ENCODE measurements at places on chromosomes 6 and 20.

GRCh38 chr6:136737871-136738691, 54.2 kb downstream of the MAP3K5 start:
- DNase-seq: no peak

GRCh38 chr6:16414205-16414604, 175.8 kb downstream of the GMPR start:
- DNase-seq: no peak

- DNase-seq: peak; percentile 45
Observed at GRCh38 chr6:2749969-2750600, 637 bp downstream of the MYLK4 start.

- no peak for DNase-seq
Observed at GRCh38 chr6:138817799-138818198, 21.9 kb downstream of the ECT2L start.

DNA sequence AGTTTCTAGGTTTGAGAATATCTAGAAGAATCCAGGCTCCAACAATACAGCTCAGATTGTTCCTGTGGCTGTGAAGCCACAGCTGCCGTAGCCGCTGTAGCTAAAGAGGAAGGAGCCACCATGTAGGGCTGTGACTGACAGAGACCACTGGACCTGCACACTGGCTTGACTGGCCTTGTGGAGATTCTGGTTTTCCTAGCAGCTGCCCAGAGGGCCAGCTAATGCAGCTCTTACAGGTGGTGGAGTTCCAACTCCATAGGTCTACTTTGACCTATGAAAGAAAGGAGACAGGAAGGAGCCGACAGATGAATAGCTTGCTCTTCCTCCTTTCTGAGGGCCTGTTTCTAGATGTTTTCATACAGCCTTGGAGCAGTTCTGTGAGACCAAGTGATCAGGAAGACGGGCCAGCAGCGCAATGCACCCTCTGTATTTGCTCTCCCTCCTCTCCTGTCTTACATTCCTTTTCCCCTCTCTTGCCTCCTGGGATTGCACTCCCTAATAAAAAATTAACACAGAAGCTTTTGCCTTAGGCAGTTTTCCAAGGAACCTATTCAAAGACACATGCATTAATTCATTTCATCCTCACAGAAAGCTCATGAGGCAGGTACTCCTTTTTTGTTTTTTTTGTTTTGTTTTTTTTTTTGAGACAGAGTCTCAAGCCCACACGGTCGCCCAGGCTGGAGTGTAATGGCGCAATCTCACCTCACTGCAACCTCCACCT, 51.8 kb upstream of the MYB start:
- DNase-seq: no peak

DNA sequence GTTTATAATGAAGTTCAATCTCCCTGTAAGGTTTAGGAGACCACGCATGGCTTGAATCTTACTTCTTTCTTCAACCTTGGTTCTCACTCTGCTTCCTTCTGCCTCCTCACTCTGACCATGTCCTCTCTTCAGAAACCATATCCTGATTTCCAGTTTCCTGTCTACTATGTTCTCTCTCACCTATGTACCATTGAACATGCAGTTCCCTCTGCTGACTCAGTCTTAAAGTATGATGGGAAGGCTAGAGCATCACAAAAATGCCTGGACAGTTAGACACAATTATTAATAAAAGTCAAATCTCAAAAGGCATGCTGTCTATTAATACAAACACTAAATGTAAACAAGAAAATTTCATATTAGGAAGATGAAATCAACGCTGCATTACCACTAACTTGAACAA, 151.6 kb downstream of the PRKN start:
- no peak for DNase-seq

- DNase-seq: no peak
Observed at GRCh38 chr6:149065658-149066556, 251.6 kb upstream of the TAB2 start.

GRCh38 chr20:620246-620645, 10.1 kb upstream of the TCF15 start:
- no peak for DNase-seq

DNA sequence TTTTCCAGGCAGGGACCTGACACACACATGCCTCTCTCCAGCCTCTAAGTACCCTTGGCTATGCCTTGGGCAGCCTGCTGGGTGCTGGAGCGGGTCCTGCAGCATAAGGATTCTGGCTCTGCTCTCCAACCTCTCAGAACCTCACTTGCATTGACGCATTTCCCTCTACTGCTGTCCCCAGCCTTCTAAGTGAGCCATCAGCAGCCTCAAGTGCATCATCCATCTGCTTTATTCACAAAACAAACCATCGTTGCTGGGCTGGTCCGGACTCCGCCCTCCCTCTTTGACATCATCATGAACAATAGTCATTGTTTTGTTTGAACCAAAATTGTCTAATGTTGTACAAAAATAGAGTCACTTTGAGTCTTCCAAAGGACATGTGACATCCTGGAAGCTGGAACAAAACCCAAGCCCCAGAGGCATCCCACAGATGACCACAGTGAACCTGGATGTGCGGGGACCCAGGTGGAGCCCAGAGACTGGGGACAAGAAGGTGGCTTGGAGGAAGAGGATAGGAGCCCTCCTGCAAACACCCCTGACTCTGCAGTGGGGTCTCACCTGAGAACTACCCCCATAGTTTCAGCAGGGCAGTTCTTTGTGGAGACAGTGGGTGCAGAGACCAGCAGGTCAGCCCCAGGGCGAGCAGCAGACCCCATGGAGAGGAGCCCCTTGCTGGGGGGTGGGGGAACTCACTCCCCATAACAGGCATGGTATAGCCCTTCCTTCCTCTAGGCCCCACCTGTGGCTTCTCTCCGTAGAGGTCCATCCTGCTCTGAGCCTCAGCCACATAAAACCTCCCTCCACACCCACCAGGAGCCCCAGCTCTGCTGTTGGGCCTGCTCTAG, 230.1 kb downstream of the SYNDIG1 start:
- no peak for DNase-seq

DNA sequence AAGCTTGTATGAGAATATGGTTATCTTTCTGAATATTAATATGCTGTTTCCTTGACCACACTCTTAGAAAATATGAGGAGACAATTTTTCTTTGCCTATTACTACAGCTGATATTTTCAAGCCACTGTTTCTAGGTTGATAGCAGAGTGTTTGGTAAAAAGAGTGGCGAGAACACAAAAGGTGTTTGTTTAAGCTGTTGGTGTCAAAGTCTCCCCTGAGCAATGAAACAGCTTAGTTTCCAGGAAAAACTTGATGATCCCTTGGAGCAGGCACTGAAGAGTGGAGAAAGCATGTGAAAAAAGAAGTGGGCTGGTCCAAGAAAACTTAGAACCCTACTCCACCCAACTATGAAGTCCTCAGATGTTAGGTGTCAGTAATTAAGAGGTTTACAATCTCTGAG, 182.7 kb downstream of the TFAP2B start:
- DNase-seq: no peak

- no peak for DNase-seq
Observed at GRCh38 chr6:146865756-146866379, 267.1 kb downstream of the ADGB start.

DNA sequence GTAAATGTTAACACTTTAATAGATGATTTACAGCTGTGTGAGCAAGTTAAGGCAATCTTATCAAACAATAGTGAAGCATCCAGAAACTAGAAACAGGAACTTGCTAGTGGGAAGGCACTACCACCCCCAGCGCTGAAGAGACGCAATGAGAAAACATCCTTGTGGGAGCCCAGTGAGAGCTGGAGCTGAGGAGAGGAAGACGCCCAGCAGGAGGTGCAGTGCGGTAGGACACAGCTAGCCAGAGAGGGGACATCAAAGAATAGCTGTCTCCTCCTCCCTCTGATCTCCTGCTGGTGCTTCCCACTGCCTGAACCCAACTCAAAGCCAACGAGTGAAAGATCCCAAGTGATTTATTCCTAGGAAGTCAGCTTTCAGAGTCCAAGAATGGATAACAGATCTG, 140.3 kb downstream of the COL12A1 start:
- DNase-seq: no peak

DNA sequence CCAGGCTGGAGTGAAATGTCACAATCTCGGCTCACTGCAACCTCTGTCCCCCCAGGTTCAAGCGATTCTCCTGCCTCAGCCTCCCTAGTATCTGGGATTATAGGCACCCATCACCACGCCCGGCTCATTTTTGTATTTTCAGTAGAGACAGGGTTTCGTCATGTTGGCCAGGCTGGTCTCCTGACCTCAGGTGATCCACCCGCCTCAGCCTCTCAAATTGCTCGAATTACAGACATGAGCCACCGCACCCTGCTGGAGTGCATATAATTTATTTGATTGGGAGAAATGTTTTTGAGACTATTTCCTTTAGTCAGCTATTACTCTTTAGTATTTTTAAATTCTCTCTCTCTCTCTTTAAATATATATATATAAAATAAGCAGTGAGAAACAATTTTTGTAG, 29.8 kb downstream of the FAM83B start:
- no peak for DNase-seq

- no peak for DNase-seq
Observed at GRCh38 chr20:48599748-48600469, 227.9 kb downstream of the PREX1 start.

GRCh38 chr6:6703699-6704098, 115.2 kb downstream of the LY86 start:
- no peak for DNase-seq

- DNase-seq: no peak
Observed at GRCh38 chr20:10487142-10488136, 52.3 kb downstream of the SLX4IP start.

DNA sequence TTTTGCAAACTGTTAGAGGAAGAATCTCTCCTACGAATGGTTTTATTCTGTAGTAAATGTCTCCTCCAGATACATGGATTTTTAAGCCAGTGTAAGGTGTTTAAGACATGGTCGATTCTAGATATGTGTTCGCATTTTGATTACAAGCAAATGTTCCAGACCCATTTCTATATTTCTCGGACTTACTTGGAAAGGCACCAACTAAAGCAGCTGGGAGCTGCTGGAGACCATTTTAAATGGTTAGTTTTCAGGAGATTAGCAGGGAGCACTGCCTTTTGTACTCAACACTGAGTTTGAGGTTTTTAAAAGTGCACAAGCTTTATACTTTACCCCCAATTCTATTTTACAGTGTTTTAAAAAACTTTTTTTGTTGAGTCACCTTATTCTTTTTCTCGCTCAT, 857.0 kb downstream of the KIF16B start:
- no peak for DNase-seq

DNA sequence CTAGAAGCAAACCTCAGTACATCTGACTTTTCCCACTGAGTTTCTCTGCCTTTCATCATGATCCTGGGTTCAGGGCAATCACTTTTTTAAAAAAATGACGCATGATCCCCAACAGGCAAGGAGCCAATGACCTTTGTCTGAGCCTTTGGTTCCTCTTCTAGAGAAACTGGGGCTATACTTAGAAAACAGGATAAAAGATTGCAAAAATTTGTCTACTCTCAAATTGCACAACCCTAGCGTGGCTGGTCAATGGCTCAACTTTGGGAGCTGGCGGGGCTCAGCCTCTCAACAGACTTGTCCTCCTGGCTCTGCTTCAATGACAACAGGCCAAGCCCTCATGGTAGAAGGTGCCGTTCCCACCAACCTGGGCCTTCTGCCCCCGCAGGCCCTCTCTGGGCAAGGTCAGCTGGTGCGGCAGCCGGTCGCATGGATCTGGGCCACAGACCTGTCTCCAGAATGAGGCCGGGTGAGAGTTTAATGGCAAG, 48.7 kb downstream of the PDYN start:
- DNase-seq: no peak

DNA sequence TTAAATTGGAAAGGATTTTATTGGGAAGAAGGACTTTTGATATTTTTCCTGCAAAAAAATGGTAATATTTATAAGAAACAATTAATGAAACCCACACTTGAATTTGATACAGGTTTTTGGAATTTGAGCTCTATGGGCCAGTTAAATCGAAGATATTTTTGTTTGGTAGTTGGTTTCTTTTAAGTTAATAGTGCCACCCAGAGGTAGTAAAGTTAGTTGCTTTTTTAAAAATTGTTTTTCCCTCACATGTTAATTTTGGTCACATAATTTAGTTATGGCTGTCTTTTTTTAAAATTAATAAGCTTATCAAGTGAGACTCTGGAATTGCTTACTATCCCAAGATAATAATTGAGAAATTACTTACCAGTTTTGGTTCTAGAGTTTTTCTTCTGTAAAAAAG, 7.1 kb downstream of the PRIM2 start:
- no peak for DNase-seq
